ENCODE measurements at places on chromosomes 13 and 19.

GRCh38 chr13:32234914-32235313 is 80.2 kb downstream of the ZAR1L start:
- no peak for DNase-seq

- DNase-seq, result no peak
Measured at GRCh38 chr13:48121733-48122132, 26.8 kb upstream of the MED4 start.

DNA sequence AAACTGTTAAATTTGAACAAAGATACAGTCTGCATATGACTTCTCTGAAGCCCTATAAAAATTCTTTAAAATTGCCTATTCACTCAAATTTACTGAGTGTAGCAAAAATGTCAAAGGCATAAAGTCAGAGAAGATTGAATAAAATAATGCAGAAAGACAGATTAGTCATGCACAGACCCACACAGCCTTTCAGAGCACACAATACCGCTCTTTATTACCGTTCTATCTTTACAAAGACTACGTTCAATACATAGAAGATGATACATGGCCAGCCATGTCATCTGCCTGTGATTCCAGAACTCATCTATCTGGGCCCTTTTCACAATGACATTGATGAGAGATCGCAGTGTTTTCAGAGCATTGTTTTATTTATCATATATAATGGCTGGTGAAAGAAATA is 107.2 kb downstream of the URI1 start:
- no peak for DNase-seq

DNA sequence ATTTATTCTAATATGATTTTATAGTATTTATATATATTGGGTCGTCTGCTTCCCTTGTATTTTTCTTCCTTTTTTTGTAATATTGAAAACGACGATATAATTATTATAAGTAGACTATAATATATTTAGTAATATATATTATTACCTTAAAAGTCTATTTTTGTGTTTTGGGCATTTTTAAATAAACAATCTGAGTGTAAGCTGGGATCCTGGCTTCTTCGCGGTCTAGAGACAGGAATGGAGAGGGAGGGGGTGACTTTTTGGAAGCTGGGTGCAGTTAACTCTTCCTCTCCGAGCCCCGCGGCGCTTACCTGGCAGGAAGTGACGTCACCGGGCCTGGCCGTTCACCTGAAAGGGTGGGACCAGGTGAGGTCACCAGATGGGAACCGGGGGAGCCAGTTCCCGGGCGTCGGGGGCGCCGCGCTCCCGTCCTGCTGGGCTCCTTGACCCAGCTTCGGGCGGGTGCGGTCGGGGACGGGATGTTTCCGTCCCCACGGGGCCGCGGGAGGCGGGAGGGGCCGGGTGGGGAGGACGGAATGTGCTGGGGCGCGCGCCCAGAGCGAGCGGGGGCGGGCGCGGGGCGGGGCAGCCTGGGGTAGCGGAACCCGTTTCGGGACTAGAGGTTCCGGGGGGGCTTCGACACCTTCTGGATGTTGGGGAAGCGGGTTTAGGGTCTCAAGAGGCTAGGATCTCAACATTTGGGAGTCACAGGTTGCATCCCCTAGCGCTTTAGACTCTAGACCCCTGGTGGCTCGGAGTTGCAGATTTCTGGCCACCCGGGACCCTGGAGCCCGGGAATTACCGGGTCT is 2.8 kb downstream of the ZFP36 start:
- peak; percentile 99 for DNase-seq
